ENCODE measurements at places on chromosomes 16 and 17.

- DNase-seq: no peak
These were observed 2.2 kb upstream of the TMEM94 start for GRCh38 chr17:75454193-75454592.

GRCh38 chr17:44281570-44281969 lies 13.6 kb upstream of the SLC4A1 start:
- DNase-seq: no peak

GRCh38 chr16:29114574-29114973 lies 129.7 kb downstream of the LAT start:
- peak; percentile 9 for DNase-seq

DNA sequence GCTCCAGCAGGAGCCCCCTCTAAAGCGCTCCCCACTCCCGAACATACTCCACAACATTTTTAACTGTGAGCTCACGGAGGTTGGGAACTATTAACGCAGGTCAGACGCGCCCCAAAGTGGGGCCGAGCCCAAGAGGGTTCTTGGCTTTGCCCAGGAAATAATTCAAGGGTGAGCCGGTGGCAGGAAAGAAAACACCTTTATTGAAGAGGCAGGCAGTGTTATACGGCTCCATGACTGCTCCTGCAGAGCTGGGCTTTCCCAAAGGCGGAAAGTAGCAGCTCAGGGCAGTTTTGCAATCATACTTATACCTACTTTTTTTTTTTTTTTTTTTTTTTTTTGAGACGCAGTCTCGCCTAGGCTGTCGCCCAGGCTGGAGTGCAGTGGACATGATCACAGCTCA lies 6.2 kb downstream of the ADCY9 start:
- no peak for DNase-seq

GRCh38 chr16:12917653-12918052 lies 16.3 kb downstream of the SHISA9 start:
- DNase-seq: peak; percentile 39

GRCh38 chr17:59331929-59332748 lies 684 bp downstream of the YPEL2 start:
- DNase-seq: no peak

DNA sequence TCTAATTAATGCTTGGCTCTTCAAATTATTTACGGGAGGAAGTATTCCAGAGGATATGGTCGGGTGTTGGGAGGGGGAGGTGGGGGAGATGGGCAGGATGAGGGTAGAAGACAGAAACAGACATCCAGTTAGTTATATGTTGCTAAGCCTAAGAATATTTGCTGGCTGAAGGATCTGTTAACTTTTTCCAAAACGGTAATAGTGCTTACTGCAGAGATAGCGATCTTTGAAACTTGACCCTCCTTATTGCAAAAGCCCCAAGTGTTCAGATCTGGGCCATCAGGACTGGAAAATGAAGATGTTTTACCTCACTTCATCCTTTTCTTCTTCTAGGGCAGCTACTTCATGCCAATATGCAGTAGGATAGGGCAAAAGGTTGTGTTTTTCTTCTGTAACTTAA lies 27.0 kb upstream of the MMD start:
- DNase-seq: no peak

DNA sequence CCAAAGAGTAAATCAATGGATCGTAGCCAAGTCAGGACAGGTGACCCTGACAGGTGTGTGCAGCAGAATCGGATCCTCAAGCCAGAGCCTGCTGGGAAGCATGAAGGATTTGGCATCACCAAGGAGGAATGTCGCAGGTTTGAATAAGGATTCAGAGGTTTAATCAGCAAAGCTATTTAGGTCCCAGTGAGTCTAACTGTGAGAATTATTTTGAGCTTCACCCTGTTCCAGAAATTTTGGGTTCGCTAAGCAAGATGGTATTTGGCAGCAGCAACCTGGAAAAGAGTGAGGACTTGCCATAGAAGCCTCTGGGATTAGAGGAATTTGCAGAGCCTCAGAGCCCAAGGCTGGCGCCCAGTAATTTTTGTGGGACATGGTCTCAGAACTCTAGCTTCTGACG lies 173.0 kb downstream of the CCDC182 start:
- no peak for DNase-seq

- DNase-seq: peak; percentile 56
These were observed 5.1 kb upstream of the CALCOCO2 start for GRCh38 chr17:48825446-48826381.

GRCh38 chr16:69410219-69410990 lies 14.0 kb upstream of the CYB5B start:
- no peak for DNase-seq

DNA sequence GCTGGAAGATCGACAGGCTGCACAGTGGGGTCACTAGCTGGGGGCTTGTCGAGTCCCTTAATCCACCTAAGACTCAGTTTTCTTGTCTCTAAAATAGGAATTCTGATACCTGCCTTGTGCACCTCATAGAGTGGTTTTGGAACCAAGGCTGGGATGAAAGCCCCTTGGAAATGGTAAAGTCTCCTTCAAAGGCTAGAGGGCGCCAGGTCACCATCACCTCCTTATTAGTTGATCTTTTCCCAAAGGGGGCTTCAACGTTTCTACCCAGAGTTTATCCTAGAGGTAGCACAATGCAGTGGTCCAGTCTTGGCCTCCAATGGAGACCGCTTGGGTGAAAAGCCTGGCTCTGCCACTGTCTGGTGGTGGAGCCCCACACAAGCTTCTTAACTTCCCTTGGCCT lies 158.2 kb downstream of the AIPL1 start:
- no peak for DNase-seq

DNA sequence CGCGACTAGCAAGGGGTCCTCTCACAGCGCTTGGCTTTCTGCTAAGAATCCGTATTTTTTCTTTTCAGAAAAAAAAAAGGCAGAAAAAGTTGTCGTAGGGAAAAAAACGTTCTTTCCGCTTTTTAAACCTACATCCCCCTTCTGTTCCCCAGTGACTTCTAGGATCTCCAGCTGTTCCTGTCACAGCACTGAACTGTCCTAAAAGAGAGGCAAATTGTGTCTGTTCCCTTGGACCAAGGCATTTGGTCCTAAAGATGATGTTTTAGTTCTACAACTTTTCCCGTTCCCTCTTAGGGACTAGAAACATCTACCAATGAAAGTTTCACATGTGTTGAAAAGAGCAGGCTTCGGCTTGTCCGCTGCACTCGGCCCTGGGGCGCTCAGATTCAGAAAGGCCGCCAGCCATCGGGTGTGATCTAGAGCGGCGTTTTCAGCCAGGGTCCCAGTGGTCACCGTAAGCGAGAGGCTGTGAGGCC lies 100.7 kb upstream of the CHMP6 start:
- DNase-seq: no peak

- peak; percentile 42 for DNase-seq
These were observed at the start of gene GP2 for GRCh38 chr16:20327444-20328041. TSS of gene GP2 (minus strand) at chr16:20327513. CDS start at chr16:20326431, 1,082 bp downstream.

- DNase-seq: peak; percentile 35
These were observed 118.3 kb downstream of the RAB11FIP4 start for GRCh38 chr17:31509805-31510177.

- DNase-seq: no peak
These were observed 121.1 kb upstream of the HSBP1 start for GRCh38 chr16:83686726-83687125.

DNA sequence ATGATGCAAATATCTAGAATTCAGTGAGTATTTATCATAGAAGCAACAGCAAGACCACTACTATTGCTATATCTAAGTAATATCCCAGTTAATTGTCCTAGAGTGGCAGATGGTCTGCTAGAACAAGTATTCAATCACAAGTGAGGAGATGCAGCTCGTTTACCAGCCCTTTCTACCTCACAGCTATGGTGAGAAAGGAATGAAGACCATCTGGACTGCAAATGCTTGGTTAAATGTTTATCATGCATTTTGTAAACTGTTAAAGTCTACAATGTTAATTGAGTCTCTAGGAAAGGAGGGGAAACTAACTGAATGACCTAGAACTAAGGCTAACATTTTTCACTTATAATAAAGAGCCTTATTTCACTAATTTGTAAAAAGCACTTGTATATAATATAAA lies 52.5 kb downstream of the CNOT1 start:
- DNase-seq: no peak

GRCh38 chr17:37538981-37539659 lies 49.4 kb downstream of the DUSP14 start:
- no peak for DNase-seq

- DNase-seq: peak; percentile 80
These were observed 208.8 kb downstream of the CCDC182 start for GRCh38 chr17:57536289-57536688.

GRCh38 chr17:47924785-47925677 lies 16.3 kb upstream of the PNPO start:
- DNase-seq: no peak

GRCh38 chr16:41439-42068 lies 11.9 kb downstream of the POLR3K start:
- no peak for DNase-seq

DNA sequence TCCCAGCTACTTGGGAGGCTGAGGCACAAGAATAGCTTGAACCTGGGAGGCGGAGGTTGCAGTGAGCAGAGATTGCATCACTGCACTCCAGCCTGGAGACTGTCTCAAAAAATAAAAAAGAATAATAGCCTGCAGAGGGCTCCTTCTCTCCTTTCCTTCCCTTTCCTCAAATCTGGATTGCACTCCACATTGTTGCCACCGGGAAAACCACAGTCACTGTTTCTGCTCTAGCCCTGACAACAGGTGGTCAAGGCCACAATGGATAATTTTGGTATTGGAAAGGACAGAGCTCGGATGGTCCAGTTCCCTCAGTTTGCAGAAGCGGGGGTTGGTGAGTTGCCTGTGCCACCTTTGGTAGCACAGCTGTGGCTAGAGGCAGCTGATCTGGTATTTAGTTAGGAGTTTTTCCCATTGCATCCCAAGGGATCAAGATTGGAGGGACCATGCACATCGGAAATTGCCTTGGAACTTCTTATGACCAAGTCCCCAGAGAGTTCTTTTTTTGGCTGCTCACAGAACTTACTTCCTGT lies 44.7 kb upstream of the PRSS54 start:
- DNase-seq: peak; percentile 82

DNA sequence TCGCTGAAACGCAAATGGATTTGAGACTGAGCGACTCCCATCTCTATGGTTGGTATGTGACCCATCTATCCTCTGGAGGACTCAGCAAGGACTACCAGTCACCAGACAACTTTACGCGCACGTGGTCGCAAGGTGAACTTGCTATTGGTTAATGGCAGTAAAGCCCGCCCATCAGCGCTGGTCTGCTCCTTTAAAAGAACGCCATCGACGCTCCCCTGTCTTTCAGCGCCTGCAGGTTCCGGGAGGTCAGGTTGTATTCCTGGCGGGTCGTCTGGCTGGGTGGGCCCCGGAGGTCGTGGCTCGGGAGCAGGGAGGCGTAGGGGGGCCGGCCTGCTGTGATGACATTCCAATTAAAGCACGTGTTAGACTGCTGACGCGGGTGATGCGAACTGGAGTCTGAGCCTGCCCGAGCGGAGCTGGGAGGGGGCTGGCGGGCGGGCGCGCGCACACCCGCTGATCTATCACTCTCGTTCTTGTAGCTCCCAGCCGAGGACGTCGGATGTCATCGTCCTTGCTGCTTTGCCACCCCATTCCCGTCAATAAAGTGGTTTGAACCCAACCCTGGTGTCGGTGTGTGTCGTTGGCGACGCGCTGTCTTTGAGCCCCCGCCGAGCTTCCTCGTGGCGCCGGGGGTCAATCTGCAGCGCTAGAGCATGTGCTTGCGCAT lies 15.9 kb upstream of the ERN1 start:
- peak; percentile 100 for DNase-seq

GRCh38 chr17:43562679-43563599 lies 16.8 kb upstream of the ETV4 start:
- DNase-seq: peak; percentile 83

DNA sequence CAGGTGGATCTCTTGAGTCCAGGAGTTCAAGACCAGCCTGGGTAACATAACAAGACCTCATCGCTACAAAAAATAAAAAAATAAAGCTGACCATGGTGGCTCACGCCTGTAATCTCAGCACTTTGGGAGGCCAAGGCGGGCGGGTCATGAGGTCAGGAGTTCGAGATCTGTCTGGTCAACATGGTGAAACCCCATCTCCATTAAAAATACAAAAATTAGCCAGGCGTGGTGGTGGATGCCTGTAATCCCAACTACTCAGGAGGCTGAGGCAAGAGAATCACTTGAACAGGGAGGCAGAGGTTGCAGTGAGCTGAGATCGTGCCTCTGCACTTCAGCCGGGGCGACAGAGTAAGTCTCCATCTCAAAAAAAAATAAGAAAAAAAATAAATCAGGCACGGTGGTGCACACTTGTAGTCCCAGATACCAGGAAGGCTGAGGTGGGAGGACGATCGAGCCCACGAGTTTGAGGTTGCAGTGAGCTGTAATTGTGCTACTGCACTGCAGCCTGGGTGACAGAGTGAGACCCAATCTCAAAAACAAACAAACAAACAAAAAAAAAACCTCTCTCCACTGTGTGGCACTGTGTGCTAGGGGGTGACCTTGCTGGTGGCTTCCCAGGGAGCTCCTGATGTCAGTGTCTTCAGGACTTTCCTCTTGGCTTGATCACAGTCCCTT lies 19.8 kb upstream of the MAPK3 start:
- DNase-seq: peak; percentile 61

All from mesendoderm (in vitro differentiated cells).